ENCODE measurements at places on chromosomes 7 and 10.

DNA sequence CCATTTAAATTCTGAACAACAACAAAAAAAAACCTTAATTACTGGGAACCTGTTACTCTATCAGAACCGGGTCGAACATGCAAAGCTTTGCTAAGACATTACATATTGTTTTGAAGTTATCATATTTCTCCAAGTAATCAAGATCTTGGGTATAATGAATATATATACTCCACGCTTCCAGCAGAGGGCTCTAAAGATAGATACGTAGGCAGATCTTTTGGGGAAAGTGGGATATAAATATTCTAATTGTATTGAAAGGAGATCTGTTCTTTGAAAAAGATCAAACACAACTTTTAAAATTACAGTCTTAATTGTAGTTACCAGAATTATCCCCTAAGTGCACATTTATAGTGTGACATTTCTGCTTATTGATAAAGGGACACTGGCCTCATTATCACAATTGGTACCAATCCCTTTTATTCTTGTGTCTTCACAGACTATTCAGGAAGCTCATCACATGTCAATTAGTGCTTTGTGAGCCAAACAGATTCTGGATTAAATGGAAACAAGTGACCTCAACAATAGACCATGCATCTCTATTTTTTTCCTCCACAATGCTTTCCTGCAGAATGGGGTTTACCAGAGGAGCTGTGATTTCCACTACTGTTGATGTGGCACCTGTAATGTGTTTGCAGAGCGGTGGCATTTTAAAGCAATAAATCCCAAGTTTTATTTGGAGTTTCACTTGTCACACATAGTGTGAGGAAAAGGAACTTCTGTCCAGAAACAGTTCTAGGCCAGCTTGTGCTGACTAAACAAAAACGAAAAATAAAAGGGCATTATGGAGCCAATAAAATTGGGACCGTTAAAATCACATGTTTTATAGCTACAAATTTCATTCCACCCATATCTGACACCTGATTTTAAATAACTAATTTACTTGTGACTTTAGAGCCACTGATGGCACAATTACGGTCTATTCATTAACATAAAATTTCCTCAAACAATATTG is 122.4 kb downstream of the CTTNBP2 start:
- no peak for DNase-seq

DNA sequence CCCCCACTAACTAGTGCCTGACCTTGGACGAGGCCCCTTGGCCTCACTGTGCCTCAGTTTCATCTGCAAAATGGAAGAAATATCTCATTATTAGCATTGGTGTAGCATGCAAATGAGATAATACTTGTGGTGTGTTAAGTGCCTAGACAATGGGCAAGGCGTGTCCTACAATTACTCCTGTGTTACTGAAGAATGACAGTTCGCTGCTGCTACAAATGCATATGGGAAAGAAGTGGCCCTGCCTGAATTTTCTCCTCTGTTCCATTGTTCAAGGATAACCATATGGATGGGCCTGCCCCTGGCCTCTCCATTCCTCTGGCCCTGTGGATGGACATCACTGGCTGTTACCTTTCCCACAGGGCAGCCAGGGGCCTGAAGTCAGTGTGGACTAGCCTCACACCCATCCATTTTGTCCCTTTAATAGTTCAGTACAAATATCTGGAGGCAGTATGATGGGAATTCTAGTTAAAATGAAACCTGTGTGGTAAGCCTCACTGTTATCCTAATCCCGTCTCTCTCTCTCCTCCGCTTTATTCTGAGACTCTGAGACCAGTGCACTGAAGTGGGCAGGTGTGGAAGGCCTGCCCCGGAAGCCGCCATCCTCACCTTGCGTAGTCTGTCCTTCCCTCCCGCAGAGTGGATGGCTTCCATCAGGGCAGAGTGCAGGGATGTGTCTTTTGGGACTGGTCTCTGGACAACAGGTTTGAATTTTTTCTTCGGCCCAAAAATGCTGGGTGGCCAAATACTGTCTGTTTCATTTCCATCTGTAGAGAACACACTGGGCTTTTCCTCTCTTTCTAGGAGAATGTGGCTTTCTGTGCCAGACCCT is 244.6 kb upstream of the GRB10 start:
- DNase-seq: no peak

- DNase-seq: no peak
Measured at GRCh38 chr10:10685566-10685965, 332.1 kb upstream of the CELF2 start.

- no peak for DNase-seq
Measured at GRCh38 chr7:92955081-92955480, 118.7 kb upstream of the CDK6 start.

DNA sequence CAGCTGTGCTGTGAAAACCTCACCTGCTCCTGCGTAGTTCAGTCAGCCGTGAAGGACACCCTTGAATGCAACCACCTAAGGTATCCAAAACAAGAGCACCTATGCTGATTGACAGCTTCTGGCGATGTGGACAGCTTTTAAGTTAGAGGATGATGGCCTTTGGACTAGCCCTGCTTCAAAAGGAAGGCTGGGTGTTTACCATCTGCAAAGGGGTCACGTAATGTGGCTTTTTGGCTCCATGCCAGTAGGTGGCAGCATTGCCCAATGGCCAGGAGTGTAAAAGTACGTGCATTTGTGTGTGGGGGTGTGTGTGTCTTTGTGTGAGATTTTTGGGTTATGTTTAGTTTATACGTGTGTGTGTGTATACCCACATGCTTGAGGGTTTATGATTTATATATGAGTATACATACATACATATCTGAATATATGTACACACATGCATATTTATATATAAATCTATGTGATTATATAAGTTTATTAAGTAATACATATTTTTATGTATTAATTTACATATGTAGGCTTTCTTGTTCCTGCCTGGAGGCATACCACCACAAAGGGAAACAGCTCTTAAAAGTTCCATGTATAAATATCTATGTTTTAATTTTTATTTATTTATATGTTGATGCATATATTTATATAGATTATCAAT is 236.3 kb upstream of the ANKRD30A start:
- DNase-seq: no peak

DNA sequence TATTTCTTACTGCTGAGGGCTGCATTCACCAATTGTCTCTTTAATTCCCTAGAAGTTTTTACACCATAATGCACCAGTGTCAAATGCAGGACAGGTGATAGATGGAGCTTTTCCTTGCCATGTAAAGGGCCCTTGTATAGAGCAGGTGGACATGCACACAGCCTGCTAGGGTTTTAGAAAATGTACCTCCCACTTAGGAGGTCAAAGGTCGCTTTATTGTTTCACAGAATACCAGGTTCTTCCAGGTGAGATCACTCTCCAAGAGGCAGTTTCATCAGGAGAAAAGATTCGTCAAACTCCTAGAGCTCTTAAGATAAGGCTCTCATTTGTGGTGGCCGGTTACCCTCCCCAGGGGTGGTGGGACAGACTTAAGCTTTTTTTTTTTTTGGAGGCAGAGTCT is 215.8 kb downstream of the PHTF2 start:
- no peak for DNase-seq

- DNase-seq: no peak
Measured at GRCh38 chr10:59687657-59688056, 22.0 kb downstream of the SLC16A9 start.

DNA sequence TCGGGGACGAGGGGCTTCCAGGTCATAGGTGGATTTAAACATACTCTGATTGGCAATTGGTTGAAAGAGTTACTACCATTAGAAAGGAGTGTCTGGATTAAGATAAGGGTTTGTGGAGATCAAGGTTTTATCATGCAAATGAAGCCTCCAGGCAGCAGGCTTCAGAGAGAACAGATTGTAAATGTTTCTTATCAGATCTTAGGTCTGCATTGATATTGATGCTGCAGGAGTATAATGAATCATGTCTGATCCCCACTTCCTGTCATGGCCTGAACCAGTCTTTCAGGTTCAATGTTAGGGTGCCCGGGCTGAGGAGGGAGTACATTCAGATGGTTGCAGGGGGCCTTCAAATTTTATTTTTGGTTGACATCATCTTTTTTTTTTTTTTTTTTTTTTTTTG is 51.4 kb downstream of the SH3PXD2A start:
- no peak for DNase-seq

GRCh38 chr10:113746217-113746957 is 5.1 kb upstream of the PLEKHS1 start:
- DNase-seq: no peak

- DNase-seq: no peak
Measured at GRCh38 chr10:90481326-90481923, 376.4 kb downstream of the HTR7 start.

DNA sequence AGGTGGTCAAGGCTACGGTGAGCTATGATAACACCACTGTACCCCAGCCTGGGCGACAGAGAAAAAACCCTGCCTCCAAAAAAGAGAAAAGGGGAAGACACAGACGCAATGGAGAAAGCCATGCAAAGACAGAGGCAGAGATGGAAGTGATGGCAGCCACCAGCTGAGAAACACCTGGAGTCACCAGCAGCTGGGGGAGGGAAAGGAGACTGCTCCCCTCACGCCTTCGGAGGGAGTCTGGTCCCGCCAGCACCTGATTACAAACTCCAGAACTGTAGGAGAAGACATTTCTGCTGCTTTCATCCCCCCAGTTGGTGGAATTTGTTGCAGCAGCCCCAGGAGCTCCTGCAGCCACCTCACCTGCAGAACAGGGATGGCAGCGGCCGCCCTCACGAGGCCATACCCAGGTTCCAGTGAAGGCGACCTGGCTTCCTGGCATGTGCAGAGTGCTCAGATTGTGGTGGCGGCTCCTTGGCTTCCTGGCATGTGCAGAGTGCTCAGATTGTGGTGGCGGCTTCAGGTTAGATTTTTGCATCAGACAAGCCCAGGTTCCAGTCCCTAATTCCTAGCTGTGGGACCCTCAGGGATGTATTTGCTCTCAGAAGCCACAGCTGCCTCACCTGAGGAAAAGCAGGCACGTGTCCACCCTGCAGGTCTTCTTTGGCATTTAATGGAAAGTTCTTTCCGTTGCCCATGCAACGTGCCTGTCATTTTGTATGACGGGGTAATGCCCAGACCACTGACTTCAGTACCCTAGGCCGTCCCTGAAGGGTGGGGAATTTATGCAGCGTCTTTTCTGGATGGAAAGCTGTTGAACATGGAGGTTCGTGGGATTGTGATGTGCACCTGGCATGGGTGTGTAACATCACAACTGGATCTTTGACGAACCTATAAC is 182.9 kb downstream of the EBF3 start:
- no peak for DNase-seq

GRCh38 chr7:18803923-18804322 is 308.4 kb downstream of the HDAC9 start:
- DNase-seq: no peak

DNA sequence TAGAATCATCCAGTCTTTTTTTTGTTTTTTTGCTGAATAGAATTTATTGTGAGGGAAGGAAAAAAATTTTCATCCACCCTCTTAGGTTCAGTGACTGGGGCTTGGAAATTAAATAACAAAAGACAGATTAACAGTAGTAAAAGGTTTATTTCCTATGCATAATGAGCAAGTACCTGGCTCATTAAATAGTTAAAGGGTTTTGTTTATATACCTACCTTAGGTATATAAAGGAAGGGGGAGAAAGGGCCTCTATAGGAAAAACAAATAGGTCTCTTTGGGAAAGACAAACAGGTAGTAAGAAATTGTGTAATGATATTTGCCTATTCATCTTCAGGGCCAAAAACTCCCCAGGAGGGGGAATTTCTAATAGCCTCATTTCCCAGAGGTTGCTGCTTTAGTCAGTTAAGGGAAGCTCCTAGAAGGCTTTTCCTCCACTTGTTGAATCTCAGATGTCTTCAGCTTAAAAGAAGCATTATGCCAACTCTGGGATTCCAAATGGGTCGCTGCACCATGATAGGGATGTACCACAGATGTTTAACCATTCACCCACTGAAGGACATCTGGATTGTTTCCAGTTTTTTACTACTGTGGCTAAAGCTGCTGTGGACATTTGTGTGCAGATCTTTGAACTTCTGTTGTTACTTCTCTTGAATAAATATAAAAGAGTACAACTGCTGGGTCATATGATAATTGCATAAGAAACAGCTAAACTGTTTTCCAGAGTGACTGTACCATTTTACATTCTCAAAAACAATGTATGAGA is 11.3 kb downstream of the ACADSB start:
- DNase-seq: no peak

DNA sequence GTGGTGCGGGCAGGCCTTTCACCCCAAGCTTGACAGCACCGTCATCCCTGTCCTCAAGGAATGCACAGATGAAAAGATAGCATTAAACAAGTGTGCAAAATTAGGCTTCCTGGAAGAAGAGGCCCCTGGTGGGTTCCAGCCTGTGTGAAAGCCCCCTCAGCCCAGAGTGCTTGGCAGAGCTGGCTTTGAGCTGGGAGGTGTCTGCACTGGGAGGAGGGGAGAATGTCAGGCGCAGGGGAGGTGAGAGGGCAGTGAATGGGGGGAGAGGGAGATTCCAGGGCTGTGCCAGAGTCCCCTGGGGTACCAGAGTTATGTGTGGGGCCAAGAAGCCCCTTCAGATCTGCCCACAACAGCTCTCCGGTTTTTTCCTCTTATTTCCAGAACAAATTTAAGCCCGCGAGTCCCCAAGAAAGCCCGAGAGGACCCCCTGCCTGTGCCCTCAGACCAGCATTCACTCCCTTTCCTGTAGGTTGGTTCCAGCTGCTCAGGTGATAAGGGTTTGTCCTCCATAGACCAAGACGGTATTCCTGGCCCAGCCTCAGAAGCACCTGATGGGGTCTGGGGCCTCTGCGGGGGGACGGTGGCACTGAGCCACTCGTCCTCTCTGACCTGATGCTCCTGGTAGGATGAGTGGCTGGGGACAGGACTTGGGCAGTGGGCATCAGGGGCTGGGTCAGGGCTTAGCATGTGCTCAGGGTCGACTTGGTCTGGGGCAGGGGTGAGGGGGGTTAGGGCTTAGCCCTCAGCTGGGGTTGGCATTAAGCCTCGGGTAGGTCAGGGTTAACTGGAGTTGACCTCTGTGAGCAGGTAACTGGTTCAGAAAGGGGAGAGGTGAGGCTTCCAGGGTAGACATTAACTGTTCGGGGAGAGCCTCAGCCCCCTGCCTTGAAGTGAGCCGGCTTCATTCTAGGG is 43.4 kb downstream of the ADCYAP1R1 start:
- DNase-seq: no peak

- DNase-seq: no peak
Measured at GRCh38 chr10:114874827-114875411, 53.3 kb downstream of the FHIP2A start.

DNA sequence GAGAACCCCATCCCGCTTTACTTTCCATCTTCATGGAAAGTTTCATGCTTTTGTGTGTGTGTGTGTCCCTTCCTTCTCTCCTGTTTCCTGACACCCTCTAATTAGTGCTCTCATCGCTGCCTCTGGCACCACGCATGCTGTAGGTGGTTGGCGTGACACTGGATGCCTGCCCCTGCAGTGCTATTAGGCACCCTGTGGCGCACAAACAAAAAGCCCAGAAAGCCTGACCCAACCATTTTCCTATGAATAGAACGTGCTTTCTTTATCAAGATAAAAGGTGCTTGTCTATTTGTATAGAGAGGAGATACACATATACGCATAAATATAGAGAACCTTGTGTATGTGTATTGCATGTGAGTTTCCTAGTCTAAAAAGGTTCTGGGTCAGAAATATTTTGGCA is 120.8 kb upstream of the CDCA7L start:
- no peak for DNase-seq

DNA sequence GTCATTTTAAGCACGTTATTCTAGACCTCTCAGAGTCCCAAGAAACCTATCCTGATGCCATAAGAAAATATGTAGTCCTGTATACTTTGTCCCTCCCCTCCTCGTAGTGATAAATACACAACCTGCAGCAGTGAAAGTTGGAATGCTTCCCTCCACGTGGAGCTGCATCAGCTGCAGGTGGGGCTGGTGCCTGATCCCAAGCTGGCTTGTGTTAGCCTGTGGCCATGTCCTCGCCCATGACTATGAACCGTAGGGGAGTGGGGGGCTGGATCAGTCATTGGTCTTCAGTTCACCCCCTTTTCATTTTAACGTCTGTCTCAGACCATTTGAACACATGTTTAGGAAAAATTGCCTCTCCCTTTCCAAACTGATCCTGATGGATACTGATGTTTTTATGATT is 171.4 kb upstream of the HABP2 start:
- no peak for DNase-seq
